ENCODE measurements at places on chromosomes 7 and 10.

- DNase-seq, result no peak
Measured at GRCh38 chr7:43769281-43769680, 10.8 kb downstream of the BLVRA start.

GRCh38 chr7:127588697-127589482 is 679 bp downstream of the ARF5 start:
- DNase-seq, result peak; percentile 57

DNA sequence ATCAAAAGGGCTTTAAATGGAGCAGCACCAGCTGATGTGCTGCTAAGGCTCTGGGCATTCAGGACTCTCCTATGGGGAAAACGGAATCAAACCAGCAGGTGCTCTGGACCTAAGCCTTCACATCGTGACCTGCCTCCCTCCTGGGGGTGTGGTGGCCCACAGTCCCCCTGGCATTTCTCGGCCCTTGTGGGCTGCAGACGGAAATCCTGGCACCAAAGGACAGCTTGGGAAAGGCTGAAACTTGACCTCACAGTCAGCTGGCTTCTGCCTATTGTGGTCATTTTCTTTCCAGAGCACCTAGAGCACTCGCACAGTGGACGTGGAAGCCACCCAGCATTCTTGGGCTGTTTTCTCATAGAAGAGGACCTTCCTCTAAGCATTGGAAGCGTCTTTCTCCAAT is 74.8 kb downstream of the TPST1 start:
- DNase-seq, result no peak

GRCh38 chr10:10094691-10095090 is 923.0 kb upstream of the CELF2 start:
- peak; percentile 50 for DNase-seq

DNA sequence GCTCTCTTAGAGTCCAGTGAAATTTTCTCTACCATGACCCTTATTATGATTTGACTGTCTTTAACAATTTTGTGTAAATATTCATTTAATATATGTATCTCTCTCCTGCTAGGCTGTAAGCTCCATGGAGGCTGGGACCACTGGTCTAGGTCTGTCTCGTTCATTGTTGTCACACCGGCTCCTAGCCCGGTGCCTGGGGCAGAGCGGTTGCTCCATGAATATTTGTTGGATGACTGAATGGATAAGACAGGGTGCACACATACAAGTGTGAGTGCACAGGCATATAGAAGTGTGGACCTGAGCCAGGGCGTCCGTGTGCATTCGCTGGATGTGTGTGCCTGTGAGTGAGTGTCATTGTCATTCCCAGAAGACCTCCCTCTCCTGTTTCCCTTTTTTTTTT is 20.9 kb upstream of the LBX1 start:
- no peak for DNase-seq

DNA sequence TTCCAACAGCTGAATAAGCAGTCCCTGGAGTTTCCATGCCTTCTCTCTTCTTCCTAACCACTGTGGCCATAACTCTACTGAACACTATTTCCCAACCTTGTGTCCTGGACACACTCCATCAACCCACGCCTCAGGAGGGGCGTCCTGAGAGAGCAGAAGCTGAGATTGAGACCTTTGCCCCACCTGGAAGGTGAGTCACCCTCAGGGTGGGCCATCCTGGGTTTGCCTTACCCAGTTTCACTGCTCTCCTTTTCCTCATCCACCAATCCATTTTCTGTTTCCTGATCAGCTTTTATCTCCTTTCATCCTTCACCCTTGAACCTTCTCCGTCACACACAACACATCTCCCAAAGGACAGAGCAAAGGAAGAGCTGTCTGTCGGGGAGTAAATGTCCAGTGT is 91.4 kb downstream of the TMEM130 start:
- DNase-seq, result no peak

- peak; percentile 83 for DNase-seq
Measured at GRCh38 chr7:44072364-44073231, 7.2 kb upstream of the PGAM2 start.

DNA sequence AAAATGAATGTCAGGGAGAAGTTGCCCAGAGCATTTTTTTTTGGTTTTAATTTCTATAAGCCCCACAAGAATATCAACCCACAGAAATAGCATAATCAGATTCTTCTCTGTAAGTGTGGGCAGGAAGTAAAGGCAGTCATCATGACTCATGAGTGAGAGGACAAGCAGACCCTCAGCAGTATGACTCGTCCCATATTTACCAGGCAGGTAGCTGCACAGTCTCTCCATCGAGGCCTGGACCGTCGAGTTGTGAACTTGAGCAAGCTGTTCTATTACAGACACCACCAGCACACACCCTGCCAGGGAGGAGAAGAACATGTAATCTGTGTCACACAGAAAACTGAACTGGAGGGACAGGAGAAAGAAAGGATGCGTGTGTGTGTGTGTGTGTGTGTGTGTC is 37.8 kb downstream of the AOAH start:
- DNase-seq, result no peak

DNA sequence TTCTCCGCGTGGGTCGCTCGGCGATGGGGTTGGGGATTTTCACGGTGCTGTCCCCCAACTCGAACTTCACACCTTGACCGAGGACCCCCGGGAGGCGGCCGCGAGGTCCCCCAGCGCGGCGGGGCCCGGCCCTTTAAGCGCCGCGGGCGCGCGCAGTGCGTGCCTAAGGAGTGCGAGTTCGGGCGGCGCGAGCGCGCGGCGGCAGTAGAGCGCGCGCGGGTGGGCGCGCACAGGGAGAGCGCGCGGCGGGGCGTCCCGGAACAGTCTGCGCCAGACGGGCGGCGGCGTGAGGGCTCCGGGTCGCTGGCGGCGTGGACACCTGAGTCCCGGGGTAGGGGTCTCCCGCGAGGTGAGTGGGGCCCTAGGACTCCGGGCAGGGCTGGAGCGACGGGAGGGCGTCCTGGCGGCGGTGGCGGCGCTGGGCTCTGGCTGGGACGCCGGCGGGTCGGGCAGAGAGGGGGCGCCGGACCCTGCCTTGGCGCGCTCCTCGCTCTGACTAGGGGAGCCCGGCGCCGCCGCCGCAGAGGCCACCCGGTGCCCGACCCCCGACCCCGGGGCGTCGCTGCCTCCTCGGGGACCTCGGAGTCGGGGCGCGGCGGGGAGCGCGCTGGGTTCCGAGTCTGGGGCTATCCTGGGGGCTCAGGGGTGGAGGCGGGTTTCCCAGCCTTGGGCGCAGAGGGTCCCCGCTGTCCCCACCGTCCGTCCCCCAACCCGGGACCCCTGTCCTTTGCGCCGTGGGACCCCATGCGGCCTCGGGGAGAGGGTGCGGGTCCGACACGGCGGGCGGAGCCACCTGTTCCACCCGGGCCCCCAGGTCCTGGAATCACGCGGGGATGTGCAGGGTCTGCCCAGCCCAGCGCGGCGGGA is at the start of gene PROSER2:
PROSER2 (plus strand) TSS at position 235 of the 867 bp plus-strand sequence. CDS start 28,722 bp downstream, outside the sequence.
- peak; percentile 46 for DNase-seq

- peak; percentile 66 for DNase-seq
Measured at GRCh38 chr7:42236266-42236975, 588 bp downstream of the GLI3 start.

DNA sequence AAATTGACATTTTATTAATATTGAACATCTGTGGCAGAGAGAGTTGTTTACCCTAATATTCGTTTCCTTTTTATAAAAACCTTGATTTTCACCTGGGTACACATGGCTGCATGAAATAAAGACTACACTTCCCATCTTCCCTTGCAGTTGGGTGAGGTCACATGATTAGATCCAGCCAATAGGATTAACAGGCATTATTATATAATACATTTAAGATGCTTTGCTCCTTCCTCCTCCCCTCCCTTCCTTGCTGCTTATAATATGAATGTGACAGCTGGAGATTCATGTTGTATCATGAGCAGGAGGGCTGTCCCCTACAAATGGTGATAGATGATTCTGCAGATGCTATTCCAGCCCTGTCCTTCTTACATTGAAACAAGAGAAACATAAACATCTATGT is 146.6 kb downstream of the SH2D4B start:
- DNase-seq, result no peak

- DNase-seq, result no peak
Measured at GRCh38 chr10:71334221-71334791, 15.2 kb downstream of the SLC29A3 start.

DNA sequence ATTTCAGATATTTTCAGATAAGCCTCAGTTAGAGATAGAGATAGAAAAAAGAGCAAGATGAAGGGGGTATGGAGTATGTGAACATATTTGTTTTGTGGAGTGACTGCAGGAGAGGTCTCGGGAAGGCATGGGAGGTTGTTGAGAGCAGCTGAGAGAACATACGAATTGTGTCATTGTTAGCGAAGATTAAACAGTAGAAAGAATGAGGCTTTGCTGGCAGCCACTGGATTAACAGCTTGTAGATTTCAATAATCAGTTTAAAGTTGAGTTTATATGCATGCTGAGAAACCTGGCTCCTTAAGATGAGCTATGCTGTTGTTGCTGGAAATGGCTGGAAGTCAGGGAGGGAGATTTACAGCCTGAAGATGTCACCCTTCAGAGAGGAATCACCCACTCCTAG is 100.9 kb upstream of the SORCS3 start:
- no peak for DNase-seq

- no peak for DNase-seq
Measured at GRCh38 chr7:80770061-80770460, 131.6 kb downstream of the CD36 start.

DNA sequence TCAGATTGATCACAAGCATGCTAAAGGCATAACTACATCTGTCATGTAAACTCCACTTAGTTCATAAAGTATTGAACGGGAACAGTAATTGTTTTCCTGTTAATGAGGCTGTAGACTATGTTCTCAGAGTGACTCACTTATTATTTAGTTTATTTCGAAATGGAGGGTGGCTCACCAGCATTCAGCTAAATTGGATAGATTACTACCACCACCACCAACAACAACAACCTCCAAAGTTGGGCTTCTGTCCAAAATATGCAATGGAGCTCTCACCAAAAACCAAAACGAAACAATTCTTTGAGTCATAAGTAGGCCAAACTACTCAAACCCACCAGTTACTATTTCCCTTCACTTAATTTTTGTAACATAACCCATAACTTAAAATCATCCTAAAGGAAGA is 127.9 kb upstream of the NRBF2 start:
- DNase-seq, result no peak

DNA sequence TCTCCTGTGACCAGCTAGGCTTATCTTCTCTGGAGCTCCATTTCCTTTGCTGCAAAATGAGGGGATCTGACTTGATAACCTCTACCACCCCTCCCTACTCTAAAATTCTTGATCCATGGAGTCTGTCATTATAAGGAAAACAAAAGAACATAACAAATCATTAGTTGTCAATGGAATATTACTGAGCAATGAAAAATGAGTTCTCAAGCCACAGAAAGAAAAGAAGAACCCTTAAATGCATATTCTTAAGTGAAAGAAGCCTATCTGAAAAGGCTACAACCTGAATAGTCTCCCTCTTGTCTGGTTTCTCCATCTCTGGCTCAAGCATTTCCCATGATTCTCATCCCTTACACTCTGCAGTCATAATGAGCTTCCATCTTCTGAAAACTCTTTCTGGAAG is 110.4 kb downstream of the PRKCQ start:
- DNase-seq, result no peak

All from glutamatergic neuron (in vitro differentiated cells).